ENCODE measurements at places on chromosomes 12 and 14. TPM values are rescaled to one million over a fixed set of nuclear protein-coding genes. Genes with fewer than 3 reads are reported as not detected.

DNA sequence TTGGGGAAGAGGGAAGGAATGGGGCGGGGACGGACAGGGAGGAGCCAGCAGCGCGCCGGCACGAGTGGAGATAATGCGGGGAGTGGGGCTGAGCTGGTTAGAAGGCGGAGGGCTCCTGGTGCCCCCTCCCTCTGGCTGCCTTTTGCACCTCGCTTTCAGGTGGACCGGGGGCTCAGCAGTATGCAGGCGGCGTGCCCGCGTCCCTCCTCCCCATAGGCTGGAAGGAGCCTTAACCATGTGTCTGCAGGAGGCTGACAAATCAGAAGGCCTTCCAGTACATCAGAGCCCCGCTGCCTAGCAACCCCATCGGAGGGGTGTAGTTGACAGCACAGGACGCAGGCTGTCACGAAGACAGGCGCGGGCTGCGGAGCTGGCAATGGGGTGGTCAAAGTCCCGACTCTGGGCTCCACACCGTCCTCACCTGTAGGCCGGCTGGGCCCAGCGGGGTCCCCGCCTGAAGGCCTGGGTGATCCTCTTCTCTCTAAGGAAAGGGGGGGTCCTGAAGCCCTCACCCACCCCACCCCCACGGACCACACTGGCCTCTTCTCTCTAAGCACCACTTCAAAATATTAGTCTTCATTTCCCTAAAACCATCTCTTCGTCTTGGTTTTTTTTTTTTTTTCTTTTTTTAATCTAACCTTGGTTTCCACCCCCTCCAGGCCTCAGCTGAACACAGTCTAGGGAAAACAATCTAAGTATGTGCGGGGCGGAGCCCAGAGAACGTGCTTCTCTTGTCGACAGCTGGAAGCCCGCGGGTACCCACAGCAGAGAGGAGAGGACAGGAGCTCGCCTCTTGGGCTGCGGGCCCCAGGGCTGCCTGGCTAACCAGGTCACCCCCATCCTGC, 44.5 kb downstream of the KDM2B start:
- no peaks in the 10 kb centered on the region for H3K36me3 ChIP-seq
- H3K4me1 ChIP-seq: peaks cover 54% of the 10 kb centered on the region
- peak; percentile 91 for DNase-seq
- H3K27ac ChIP-seq: peak overlapping the region; percentile 93
- H3K4me3 ChIP-seq: peak overlapping the region; percentile 72
- H3K27me3 ChIP-seq: no peaks in the 10 kb centered on the region

The CFAP54 gene
- total RNA-seq: 0.75 TPM

DNA sequence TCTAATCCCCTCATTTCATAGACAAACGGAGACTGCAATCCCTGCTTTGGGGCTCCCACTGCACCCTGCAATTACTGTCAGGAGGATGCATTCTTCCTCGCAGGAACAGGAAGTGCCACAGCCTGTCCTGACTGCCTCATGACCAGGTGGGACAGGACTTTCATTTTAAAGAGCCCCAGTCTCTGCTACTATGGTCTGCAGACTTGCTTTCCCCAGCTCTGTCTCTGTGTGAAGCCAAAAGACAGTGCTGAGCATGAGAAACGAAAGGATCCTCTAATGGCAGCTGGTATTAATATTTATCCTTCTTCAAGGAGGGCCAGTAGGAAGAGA, 60.0 kb upstream of the PNMA1 start:
- H3K36me3 ChIP-seq: no peaks in the 10 kb centered on the region
- peaks cover 66% of the 10 kb centered on the region for H3K4me1 ChIP-seq
- no peaks in the 10 kb centered on the region for H3K27me3 ChIP-seq
- H3K27ac ChIP-seq: peak overlapping the region; percentile 32
- H3K4me3 ChIP-seq: no peak overlapping the region
- DNase-seq: no peak

The TRIM9 gene
- total RNA-seq: 0.32 TPM

The KERA gene
- total RNA-seq: not detected

- no peak overlapping the region for H3K4me3 ChIP-seq
- H3K36me3 ChIP-seq: peaks cover 84% of the 10 kb centered on the region
- no peaks in the 10 kb centered on the region for H3K4me1 ChIP-seq
Observed at GRCh38 chr12:93476555-93476954, 9.2 kb downstream of the MRPL42 start.

DNA sequence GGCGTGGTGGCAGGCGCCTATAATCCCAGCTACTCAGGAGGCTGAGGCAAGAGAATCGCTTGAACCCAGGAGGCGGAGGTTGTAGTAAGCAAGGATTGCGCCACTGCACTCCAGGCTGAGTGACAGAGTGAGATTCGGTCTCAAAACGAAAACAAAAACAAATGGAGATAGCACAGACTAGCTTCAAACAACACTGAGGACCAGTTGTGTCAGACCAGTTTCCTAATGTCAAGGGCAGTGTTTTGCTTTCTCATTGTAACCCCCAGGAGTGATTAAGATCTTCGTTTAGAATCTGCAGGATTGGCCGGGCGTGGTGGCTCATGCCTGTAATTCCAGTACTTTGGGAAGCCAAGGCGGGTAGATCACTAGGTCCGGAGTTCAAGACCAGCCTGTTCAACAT, 18.5 kb downstream of the RPGRIP1 start:
- peaks cover 6% of the 10 kb centered on the region for H3K4me1 ChIP-seq
- DNase-seq: no peak
- peaks cover 12% of the 10 kb centered on the region for H3K27me3 ChIP-seq
- H3K4me3 ChIP-seq: no peak overlapping the region
- H3K36me3 ChIP-seq: no peaks in the 10 kb centered on the region

- no peaks in the 10 kb centered on the region for H3K36me3 ChIP-seq
- H3K4me1 ChIP-seq: peaks cover 8% of the 10 kb centered on the region
- DNase-seq: no peak
- no peak overlapping the region for H3K4me3 ChIP-seq
Observed at GRCh38 chr12:76562130-76562529, 2.6 kb upstream of the OSBPL8 start.

All from upper lobe of right lung (tissue), 1 donor.